ENCODE measurements at places on chromosomes 16 and 17.
A peak's percentile ranks its signal among the peaks of the same experiment; 100 is the strongest.

DNA sequence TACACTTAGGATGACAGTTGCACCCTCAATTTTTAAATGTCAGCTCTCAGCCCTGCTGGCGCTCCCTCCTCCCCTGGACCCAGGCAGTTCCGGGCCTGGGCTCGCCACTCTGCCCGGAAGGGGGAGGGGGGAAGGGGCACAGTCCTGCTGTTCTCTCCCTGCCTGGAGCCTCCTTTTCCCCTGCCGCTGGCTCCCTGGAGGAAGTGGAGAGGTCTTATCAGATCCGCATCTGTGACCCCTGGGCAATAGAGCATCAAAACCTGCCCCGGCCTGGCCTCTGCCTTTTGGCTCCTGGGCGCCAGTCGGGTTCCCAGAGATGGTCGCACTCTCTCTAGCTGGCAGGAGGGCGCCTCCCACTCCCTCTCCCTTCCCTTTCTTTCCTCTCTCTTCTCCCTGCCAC is 149.3 kb downstream of the IRF8 start:
- no peak for DNase-seq

- DNase-seq, result no peak
Measured at GRCh38 chr16:25464058-25464457, 206.4 kb upstream of the ZKSCAN2 start.

DNA sequence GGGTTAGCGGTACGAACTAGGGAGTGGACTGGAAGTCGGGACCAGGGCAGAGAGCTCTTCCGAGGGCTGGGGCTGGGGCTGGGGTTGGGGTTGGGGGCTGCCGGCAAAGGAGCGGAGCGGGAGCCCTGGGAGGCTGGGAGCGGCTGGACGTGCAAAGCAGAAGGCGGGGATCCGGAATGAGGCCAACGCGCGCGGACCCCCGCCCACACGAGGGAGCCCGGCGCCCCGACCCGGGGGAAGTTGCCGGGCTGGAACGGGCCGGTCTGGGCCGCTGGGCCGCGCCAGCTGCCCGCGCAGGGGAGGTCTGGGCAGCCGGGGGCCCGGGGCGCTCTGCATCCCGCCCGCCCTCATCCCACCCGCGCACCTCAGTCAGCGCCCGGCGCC is 323 bp downstream of the ST3GAL2 start:
- no peak for DNase-seq

- no peak for DNase-seq
Measured at GRCh38 chr17:27888945-27889344, 4.2 kb downstream of the LYRM9 start.

DNA sequence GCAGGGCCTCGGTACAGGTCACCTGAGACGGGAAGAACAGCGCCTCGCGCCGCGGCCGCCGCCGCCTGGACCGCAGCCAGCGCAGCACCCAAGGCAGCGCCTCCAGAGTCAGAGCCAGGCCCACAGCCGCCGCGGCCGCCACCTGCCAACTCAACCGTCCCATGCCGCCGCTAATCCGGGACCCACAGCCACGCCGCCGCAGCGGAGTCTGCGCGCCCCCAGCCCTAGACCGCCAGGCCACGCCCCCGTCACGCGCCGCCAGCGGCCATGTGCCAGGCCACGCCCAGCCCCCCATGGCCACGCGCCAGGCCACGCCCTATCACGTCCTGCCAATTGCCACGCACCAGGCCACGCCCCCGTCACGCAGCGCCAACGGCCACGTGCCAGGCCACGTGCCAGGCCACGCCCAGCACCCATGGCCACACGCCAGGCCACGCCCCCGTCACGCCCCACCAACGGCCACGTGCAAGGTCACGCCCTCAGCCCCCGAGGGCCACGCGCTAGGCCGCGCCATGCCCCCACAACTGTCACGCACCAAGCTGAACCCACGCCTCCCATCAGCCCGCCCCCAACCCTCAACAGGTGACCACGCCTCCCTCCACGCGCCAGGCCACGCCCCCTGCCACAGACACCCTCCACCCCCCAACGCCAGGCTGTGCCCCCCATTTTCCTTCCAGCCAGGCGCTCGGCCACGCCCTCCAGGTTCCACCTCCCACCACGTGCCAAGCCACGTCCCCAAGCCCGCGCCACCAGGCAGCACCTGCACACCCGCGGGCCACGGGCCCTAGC is at the start of gene PLD6:
TSS of gene PLD6 (minus strand) at position 210 of the 789 bp plus-strand sequence. CDS start at position 163, 47 bp downstream.
- DNase-seq, result peak; percentile 87

DNA sequence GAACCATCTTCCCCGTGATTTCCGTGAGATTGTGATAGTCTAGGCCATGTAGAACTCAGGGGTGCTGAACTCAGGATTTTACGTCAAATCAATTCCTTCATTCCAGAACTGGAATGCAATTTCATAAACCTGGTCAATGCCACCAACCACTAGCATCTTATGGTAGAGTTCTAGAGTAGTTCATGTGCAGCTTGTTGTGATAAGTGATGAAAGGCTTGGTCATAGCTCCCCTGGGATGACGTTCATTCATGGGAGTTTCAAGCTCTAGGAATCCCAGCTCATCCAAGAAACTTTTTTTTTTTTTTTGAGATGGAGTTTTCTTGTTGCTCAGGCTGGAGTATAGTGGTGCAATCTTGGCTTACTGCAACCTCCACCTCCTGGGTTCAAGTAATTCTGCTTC is 3.7 kb upstream of the DPEP2 start:
- no peak for DNase-seq

- DNase-seq, result no peak
Measured at GRCh38 chr17:75625813-75626486, 7.3 kb upstream of the SMIM5 start.

- DNase-seq, result no peak
Measured at GRCh38 chr17:49079840-49080663, 52.5 kb upstream of the B4GALNT2 start.

DNA sequence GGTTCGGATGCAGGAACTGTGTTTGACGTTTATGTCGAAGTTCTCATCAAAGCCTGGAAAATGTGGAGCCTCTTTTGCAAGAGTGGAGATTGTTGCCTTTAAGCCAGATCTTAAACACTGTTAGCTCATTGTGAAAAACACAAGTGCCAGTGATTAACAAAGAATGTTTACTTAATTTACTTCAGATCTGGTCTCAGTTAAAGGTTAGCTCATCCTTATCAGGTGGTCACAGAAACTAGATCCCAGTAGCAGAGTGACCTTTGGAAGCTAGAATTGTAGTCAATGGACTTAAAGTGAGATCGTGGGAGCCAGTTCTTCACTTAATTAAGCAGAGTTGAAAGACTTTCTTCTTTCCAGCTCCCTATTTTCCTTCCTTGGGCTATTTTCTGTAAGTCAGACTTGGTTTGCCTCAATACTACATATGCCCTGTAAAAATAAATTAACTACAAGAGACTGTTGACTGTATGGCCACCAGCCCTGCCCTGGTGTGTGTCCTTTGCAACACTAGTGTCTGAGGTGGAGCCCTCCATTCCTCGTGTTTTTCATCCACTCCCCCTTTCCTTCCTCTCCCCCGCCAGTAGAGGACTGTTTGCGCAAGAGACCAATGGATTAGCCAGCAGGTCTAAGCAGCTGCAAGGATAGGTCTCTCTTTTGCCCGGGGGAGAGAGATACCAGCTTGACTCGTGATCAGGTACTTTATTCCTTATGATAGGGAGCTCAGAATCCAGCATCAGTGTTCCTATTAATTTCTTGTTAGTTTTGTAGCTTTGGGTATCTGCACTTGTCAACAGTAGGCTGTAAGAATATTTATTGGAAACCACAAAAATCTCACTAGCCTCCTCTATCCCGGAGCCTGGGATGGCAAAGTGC is 20.2 kb downstream of the FBXO39 start:
- no peak for DNase-seq

DNA sequence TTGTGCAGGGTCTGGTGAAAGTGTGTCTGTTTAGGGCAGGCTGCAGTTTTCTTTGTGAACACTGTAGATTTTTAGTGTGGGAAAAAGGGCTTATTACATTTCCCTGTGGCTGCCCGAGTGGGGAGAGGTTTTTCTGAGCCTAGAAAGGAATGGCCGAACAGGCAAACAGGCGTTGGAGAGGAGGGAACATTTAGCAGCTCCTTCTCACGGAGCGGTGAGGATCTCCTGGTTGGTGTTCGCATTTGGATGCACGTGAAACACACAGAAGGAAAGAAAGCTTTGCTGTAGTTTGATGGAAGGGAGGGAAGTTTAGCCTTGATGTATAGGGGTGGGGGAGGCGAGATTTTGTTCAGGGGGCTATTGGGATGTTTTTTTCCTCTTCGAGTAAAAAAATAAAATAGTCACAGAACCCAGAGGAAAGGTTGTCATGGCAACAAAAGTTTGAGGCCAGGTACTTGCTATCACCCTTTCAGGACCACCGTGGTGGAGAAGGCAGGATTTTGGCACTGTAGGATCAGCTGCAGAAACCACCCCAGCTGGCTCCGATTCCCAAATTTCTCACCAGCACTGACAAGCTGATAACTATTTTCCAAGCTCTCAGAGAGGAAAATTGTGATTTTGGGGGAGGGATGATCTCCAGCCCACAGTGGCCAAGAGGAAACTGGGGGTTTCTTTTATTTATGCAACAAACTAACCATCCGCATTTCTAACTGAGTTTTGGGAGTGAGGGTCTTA is 3.5 kb downstream of the GSG1L start:
- DNase-seq, result no peak

DNA sequence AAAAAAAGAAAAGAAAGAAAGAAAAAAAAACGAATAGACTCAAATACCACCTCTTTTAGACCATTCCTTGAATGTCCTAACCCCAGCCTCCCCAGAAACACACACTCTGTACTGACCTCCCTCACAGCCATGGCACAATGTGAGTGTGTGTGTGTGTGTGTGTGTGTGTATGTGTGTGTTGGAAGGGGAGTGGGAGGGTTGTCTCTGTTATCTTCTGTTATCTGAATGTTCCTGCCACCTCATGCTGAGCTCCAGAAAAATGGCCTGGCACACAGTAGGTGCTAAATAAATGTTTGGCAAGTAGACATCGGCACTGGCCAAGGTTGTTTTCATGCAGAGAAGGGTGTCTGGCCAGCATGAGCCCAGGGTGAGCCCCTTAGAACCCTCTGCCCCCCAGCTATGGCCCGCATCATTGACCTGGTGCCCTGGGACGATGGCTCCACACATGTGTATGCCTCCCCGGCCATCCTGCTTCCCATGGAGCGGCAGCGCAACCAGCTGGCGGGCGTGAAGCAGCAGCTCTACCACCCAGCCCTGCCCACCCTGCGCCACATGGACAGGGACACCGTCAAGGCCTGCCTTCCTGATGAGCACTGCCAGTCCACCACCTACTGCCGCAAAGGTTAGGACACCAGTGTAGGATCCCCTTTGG is 6.6 kb upstream of the CNGB1 start:
- no peak for DNase-seq

DNA sequence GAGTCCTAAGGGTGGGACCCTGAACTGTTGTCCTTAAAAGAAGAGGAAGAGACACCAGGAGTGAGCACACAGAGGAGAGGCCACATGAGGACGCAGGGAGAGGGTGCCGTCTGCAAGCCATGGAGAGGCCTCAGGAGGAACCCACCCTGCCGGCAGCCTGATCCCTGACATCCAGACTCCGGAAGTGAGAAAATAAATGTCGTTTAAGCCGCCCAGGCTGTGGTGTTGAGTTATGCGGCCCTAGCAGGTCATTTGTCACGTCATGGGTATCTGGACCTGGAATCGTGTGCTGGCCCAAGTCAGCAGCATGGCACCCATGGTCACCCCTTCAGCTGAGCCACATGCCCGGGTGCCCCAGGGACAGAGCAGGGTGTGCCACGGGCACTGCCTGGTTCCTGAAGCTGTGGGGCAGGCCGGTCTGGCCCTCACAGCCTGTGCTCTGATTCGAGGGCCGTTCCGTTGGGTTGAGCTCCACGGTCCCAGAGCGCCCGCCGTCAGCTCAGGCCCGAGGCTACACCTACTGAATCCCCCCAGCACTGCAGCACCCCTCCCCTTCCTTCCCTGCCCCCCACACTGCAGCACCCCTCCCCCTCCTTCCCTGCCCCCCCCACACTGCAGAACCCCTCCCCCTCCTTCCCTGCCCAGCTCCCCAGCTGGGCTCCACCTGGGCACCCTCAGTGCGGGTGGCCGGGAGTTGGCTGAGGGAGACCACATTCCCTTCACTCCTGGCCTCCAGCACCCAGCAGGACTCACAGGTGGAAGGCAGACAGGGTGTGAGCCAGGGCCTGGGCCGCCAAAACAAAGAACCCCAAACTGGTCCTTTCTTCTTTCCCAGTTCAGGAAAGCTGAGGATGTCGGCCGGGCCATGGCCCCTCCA is 2.7 kb upstream of the CCDC57 start:
- DNase-seq, result no peak

DNA sequence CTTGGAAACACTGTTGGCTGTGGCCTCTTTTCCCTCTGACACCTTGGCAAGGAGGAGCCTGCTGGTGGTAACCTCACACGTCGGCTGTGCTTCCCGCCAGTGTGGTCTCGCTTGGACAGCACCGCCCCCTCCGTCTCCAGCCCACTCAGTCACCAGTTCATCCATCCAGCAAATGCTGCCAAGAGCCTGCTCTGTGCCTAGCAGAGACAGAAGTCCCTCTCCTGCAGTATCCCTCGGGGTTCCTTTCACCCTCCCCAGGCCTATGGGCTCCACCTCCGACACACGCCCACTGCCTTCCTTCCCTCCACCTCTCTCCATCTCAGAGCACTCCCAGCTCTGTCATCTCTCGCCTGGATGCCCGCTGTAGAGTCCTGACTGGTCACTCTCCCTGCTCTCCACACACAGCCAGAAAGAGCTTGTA is 12.3 kb downstream of the CACNG4 start:
- no peak for DNase-seq

DNA sequence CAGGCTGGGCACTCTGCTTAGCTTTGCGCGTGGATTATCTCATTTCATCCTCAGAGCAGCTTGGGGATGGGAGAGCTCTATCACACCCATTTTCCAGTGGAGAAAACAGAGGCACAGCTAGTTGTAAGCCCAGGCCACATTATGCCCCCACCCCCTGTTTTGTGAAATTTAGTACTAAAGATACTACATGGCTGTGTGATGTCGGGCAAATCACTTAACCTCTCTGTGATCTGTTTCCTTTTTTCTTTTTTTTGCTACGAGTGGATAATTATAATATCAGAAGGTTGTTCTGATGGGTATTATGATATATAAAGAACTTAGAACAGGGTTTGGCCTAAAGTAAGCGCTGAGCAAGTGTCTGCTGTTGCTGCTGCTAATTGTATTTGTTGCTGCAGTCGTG is 41.6 kb downstream of the ABAT start:
- no peak for DNase-seq

DNA sequence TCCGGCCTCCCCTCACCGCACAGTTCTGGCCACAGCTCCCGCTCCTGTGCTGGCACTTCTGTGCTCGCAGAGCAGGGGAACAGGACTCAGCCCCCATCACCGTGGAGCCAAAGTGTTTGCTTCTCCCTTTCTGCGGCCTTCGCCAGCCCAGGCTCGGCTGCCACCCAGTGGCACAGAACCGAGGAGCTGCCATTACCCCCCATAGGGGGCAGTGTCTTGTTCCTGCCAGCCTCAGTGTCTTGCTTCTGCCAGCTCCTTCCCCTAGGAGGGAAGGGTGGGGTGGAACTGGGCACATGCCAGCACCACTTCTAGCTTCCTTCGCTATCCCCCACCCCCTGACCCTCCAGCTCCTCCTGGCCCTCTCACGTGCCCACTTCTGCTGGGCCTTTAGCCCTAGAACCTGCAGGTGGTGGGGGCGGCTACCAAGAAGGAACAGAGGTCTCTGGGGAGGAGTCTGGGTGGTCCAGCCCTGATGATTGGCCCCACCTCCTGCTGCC is 645 bp upstream of the ELMO3 start:
- no peak for DNase-seq
